ENCODE measurements at places on chromosomes 2 and 18.

GRCh38 chr2:24816884-24817283 lies 23.7 kb downstream of the CENPO start:
- no peak for DNase-seq

DNA sequence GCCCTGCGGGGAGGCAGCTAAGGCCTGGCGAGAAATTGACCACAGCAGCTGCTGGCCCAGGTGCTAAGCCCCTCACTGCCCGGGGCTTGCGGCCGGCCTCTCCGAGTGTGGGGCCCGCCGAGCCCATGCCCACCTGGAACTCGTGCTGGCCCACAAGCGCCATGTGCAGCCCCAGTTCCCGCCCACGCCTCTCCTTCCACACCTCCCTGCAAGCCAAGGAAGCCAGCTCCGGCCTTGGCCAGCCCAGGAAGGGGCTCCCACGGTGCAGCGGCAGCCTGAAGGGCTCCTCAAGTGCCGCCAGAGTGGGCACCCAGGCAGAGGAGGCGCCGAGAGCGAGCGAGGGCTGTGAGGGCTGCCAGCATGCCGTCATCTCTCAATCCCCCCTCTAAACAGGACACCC lies 304.6 kb upstream of the FAM98A start:
- DNase-seq, result no peak

DNA sequence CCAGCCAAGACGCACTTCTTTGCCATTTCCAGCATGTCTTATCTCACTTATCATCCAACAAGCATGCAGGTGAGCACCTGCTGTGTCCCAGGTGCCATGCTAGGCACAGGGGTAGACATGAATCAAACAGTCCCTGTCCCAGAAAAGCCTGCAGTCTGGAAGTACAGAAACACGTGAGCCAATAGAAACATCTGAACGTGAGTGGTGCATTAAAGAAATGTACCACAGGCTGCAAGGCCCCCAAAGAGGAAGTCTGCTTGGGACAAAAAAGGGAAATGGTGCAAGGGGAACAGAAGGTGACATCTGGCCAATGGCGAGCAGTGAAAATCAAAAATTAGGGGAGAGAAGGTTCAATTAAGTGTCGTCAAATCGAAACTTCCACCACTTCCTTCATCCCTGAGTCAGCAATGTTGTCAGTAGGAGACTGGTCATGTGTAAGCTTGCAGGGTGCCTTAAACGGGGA lies 17.6 kb upstream of the TMEM247 start:
- no peak for DNase-seq

DNA sequence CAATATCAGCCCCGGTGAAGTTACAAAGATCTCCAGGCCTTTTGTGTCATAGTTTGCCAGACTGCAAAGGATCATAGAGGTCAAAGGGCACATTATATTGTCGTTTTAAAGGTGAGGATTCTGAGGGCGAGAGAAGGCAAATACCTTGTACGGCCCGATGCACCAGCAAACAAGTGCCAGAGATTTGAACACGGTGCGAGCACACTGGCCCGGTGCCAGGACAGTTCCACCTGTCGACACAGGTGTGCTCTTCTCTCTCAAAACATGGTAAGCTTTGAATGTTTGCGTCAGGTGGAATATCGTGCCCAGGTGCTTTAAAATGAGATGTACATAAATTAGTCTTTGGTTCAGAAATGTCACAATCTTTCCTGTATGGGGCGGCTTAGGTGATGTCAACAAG lies 776.1 kb upstream of the ID2 start:
- DNase-seq, result no peak

DNA sequence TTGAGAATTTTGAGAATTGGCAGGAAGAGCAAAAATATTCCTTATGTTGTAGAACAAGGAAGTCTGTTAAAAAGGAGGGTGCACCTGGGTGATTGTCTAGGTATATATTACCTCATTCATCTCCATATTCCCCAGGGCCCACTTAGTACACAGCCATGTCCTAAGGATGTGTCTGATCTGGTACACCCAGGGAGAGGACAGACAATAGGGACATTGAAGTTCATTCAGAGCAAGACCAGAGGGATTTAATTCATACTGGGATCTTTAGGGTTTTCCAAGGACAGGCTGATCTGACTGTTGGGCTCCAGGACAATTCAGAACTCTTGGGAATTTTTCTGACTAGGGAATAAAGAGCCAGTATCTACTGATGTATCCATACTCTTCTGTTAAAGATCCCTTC lies 112.1 kb downstream of the PHLPP1 start:
- no peak for DNase-seq

DNA sequence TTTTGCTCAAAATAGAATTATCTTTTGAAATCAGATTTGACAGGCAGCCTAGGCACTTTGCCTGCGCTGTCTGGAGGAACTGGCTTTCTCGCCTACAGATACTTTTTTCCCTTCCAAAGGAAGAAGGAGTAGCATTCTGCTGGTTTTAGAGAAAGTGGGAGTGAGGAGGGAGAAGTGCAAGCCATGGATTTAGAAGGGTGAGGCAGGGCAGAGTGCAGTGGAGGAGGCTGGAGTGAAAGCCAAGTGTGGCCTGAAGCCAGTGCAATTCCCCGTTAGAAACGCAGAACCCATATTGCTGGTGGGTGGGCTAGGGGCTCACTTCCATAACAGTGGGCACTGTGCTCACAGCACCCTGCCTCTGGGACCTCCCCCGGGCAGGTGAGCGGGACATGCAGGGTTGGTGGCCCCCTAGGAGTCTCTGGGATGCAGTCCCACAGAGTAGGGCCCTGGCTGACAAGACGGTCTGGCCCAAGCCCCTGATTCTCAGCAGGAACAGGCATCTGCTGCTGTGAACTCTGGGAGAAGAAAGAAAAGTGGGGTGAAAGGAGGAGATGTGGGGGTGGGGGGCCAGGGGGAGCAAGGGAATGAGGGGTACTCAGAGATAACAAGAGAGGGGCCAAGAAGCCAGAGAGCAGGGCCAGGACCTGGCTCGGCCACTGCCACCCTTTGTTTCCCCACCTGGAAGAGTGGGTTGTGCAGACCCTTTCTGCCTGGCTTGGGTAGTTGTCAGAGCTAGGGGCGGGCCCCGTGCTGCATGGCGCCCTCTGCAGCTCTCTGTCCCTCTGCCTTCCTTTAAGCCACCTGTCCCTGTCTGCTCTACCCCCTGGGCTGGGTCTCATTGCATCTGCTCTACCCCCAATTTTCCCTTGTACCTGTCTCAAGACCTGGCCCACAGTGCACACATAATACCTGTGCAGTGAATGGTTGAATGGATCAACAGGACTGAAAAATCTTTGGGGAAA lies 273.5 kb upstream of the HS6ST1 start:
- no peak for DNase-seq

DNA sequence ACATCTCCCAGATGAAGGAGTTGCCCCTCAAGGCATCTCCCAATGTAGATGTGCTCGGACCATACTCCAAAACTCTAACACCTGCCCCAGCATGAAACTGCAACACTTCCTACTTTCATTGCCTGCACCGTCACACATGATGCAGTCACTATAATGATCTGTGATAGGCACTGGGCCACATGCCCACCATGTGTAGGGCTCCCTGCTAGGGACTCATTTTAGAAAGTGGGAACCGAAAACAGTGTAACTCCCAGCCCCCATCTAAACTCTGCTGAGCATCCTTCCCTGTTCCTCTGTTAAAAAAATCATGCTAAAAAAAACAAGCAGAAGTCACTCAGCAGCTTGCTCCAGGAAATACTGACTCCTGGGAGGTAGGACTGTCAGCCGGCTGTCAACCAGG lies 496.1 kb upstream of the RAB6C start:
- DNase-seq, result no peak

DNA sequence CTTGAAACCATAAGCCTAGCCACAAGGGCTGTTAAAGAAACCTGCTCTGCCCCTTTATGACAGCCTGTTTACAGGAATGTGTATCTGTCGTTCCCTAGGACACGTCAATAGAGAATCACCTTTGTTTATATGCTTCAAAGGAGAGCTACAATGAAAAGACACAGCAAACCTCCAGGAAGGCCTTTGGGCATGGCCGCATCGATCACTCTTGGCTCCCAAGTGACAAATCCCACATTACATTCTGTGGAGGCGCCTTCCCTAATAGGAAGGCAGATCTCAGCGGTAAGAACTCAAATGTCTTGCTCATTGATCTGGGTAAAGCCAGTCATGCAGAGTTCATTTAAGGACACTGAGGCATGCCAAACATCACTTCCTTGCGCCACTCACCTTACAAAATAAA lies 26.5 kb downstream of the KIAA2012 start:
- DNase-seq, result no peak

- no peak for DNase-seq
Measured at GRCh38 chr2:239400596-239401066, at the start of gene HDAC4. Gene HDAC4, minus strand, starts transcription at chr2:239401020. Its CDS starts 48,321 bp downstream, at chr2:239352699.

GRCh38 chr2:32715981-32716380 lies 88.1 kb downstream of the TTC27 start:
- DNase-seq, result no peak

DNA sequence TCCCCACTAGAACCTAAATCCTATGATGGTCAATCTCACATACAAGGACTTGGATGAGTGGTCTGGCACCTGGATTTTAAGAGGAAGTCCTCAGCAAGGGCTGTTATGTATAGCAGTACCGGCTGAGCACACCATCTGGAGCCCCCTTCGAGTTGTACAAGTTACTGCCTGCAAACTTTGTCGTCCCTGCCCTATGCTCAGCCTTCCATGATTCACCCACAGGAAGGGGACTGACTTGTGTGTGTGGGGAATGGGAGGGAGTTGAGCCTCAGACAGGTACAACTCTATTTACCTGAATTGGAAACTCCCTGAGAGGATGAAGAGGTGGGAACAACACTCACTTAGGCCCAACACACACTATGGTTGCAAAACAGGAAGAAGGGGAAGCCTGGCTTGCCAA lies 186.6 kb downstream of the MYO5B start:
- DNase-seq, result no peak

DNA sequence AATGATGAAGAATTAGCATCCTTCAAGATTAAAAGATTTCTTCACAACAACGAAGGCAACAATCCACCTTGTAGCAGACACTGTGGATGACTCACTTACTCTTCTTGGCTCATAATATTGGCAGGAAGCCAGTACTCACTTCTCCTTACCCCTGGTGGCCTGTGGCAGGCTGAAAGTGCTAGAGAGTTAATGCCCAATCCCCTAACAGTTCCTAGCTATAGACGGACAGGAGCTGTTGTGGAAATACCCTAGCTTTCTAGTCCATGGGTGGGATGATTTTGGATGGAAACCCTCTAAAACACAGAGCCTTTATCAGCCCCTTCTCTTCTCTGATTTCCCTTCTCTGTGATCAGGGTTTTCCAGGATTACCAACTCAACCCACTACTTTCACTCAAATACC lies 128.6 kb upstream of the NYAP2 start:
- no peak for DNase-seq

DNA sequence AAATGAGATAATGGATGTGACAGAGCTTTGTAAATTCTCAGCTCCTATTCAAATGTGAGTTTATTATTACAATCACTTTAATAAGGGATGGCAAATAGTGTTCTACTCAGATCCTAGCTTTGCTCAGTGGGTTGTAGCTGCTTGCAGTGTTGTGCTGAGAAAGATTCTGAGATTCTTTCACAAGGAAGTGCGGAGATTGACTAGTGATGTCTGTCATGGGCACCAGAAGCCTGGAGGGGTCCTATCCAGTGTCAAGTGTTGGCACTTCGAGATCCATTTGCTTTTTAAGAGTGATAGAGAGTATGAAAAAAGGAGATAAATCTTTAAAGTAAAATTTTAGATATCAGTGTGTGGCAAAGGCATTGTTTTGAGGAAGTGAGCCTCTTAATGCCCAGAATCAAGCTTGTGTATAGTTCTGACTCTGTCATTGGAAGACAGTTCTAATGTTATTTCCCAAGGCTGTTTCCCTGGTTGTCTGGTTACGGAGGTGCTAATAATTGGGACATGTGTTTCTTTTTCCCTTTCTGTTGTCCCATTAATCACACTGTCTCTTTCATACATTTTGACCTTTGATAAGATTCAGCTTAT lies 181.7 kb upstream of the SPRED2 start:
- DNase-seq, result no peak

GRCh38 chr2:227813229-227813561 lies 447 bp upstream of the CCL20 start:
- DNase-seq, result no peak

DNA sequence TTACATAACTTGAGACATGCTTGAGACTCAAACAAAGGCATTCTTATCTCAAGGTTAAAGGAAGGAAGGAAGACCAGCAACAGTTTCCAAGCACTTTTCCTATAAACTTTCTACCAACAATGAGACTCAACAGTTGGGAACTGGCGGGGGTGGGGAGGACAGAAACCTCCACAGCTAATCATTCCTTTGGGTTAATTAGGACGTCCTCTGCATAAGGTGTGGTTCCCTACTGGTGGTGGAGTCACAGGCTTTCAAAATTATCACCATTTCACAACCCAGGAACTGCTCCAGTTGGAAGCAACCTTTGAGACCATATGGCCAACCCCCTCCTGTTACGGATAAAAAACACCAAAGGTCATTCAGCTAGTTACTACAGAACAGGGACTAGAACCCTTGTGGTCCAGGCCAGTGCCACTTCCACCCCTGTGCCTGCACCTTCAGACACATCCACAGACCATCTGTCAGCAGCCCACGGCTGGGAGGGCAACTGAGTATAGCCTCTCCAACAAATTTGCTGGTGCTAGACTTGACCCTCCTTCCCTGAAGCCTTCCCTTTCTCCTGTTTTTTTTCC lies 30.1 kb upstream of the ATL2 start:
- DNase-seq, result no peak
